Prostate gland (tissue), 2 donors: ENCODE measurements at places on chromosomes 7 and 10. TPM values are rescaled to one million over a fixed set of nuclear protein-coding genes. Genes with fewer than 3 reads are reported as not detected.

DNA sequence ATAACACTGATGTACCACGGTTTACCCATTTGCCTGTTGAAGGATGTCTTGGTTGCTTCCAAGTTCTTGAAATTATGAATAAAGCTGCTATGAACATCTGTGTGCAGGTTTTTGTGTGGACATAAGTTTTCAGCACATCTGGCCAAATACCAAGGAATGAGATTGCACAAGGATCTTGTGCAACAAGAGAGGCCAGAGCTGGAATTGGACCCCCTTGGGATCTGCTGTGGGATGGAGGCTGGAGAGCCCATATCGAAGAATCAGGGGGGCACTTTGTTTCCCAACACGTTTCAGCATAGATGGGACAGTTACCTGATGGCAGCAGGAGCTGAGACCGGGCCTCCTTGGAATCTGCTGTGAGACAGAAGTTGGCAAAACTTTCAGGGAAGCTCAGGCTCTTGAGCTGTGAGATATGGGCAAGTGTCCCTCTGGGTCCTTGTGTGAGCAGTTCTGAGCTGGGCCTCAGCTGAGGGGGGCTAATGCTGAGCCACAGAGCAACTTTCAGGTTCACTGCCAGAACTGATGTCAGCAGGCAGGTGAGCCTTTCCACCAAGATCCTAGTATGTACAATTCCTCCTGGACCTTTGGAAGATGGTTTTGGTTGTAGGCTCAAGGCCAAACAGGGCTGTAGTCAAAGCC lies 115.2 kb upstream of the RAB18 start:
- H3K27me3 ChIP-seq, result no peaks in the 10 kb centered on the region
- no peaks in the 10 kb centered on the region for H3K36me3 ChIP-seq
- DNase-seq, result no peak
- H3K4me1 ChIP-seq, result no peaks in the 10 kb centered on the region

DNA sequence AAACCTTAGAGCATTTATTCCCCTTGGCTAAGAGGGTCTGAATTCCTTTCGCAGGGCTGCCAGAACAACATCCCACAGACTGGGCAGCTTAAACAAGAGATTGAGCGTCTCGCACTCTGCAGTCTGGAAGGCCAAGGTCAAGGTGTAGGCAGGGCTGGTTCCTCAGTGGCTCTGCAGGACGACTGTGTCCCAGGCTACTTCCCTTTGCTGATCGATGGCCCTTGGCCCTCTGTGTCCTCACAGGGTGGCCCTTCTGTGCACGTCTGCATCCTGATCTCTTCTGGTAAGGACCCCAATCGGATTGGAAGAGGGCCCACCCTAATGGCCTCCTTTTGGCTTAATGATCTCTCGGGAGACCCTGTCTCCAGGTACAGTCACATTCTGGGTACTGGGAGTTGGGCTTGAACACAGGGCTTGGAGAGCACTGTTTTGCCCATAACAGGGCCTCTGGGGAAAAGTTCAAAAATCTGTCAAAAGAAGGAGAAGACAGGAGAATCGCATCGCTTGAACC lies 35.1 kb upstream of the DNAJB6 start:
- no peak for DNase-seq
- H3K27me3 ChIP-seq, result no peaks in the 10 kb centered on the region
- no peak overlapping the region for H3K27ac ChIP-seq
- H3K4me1 ChIP-seq, result no peaks in the 10 kb centered on the region

- no peaks in the 10 kb centered on the region for H3K4me1 ChIP-seq
- H3K27ac ChIP-seq, result peak overlapping the region; percentile 12
- no peaks in the 10 kb centered on the region for H3K27me3 ChIP-seq
- H3K36me3 ChIP-seq, result no peaks in the 10 kb centered on the region
- peak overlapping the region; percentile 21 for H3K4me3 ChIP-seq
- DNase-seq, result peak; percentile 61
These were observed 66.7 kb downstream of the ST7 start for GRCh38 chr7:117019786-117020590.

GRCh38 chr7:84908196-84908793 lies 278.6 kb downstream of the SEMA3D start:
- no peaks in the 10 kb centered on the region for H3K4me1 ChIP-seq
- no peak overlapping the region for H3K4me3 ChIP-seq
- H3K27ac ChIP-seq, result no peak overlapping the region
- H3K27me3 ChIP-seq, result no peaks in the 10 kb centered on the region
- DNase-seq, result no peak

DNA sequence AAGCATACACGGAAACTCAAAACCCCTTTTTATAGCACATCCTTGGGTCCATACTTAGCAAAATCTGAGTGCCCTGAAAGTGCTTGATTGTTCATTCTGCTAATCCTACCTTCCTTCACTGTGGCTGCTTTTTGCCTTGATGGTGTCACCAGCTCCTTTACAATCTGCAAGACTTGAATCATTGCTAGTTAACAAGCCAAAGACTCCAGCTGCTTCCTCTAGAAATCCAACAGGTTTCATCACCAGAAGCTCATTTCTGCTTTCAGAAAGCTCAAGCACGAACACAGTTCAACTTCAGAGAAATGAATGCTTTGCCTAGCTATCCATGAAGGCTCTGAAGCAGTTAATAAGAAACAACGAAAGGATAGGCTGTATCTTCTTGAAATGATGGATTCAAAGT lies 38.0 kb downstream of the USP6NL start:
- H3K27me3 ChIP-seq, result no peaks in the 10 kb centered on the region
- H3K4me3 ChIP-seq, result no peak overlapping the region
- no peaks in the 10 kb centered on the region for H3K36me3 ChIP-seq
- H3K27ac ChIP-seq, result no peak overlapping the region
- DNase-seq, result no peak
- no peaks in the 10 kb centered on the region for H3K4me1 ChIP-seq

DNA sequence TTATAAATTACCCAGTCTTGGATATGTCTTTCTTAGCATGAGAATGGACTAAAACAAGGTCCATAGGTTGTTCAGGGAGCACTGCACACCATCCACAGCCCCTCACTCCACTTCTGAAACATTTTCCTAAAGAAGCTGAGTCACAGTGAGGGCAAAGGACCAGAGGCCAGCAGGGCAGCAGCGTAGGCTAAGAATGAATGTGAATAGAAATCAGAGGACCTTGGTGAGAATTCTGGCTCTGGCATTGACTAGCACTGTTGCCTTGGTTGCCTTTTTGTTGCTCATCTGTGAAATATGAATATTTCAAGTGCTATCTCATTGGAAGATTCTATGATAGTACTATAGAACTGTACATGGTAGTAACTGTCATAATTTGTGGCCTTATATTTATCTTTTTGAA lies 41.7 kb upstream of the TOMM7 start:
- no peak for DNase-seq
- H3K4me3 ChIP-seq, result no peak overlapping the region
- no peak overlapping the region for H3K27ac ChIP-seq
- H3K36me3 ChIP-seq, result no peaks in the 10 kb centered on the region
- no peaks in the 10 kb centered on the region for H3K4me1 ChIP-seq
- H3K27me3 ChIP-seq, result no peaks in the 10 kb centered on the region

DNA sequence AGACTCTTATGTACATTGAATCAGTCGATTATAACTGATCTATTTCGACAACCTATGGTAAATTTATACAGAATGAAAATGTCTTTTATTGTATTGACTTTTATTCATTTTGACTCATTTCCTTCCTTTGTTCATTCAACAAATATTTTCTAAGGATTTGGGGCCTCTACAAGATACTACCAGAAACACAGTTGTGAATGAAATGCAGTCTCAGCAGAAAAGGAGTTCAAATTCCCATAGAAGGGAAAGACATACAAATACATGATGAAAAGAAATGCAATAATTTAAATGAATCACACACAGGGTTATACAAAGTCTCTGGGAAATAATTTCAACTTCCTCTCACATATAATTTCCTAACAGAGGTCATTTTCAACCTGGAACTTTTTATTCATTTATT lies 134.0 kb upstream of the SEMA3A start:
- H3K4me1 ChIP-seq, result no peaks in the 10 kb centered on the region
- H3K36me3 ChIP-seq, result no peaks in the 10 kb centered on the region
- no peak for DNase-seq

- H3K27ac ChIP-seq, result no peak overlapping the region
- no peaks in the 10 kb centered on the region for H3K4me1 ChIP-seq
These were observed 20.8 kb upstream of the PAX2 start for GRCh38 chr10:100724531-100725027.

- H3K36me3 ChIP-seq, result no peaks in the 10 kb centered on the region
- H3K27me3 ChIP-seq, result no peaks in the 10 kb centered on the region
- no peaks in the 10 kb centered on the region for H3K4me1 ChIP-seq
- no peak overlapping the region for H3K4me3 ChIP-seq
- no peak overlapping the region for H3K27ac ChIP-seq
- no peak for DNase-seq
These were observed 5.1 kb downstream of the RASGEF1A start for GRCh38 chr10:43261578-43262396.

DNA sequence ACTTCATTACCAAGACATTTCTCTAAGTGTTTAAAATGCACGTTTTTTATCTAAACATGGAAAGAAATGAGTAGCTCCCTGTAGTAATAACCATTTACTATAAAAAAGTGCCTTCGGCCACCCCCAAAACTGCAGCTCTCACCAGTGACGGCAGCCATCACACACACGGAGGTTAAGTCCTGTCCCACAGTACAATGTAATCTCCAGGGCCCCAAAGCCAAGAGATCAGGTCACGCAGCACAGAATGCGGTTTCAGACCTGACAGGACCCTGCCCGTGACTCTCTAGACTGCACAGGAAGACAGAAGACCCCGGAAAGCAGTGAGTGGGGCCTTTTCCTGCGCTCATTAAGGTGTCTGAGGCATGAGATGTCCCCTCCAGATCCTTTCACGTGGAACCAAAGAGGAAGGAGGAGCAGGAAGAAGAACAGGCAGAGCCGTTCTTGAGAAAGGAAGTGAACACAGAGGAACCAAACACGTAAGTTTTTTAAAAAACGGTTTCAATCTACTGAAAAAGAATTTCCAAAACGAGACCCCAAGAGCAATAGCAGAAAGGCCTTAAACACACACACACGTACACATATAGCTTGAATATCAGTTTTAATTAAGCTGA lies 125.7 kb downstream of the ZMYND11 start:
- no peaks in the 10 kb centered on the region for H3K4me1 ChIP-seq
- no peaks in the 10 kb centered on the region for H3K36me3 ChIP-seq
- no peaks in the 10 kb centered on the region for H3K27me3 ChIP-seq
- H3K4me3 ChIP-seq, result no peak overlapping the region
- no peak overlapping the region for H3K27ac ChIP-seq
- DNase-seq, result no peak

- no peaks in the 10 kb centered on the region for H3K27me3 ChIP-seq
- no peak overlapping the region for H3K27ac ChIP-seq
- no peaks in the 10 kb centered on the region for H3K36me3 ChIP-seq
These were observed 28.6 kb upstream of the IL15RA start for GRCh38 chr10:6005856-6006395.

- H3K36me3 ChIP-seq, result no peaks in the 10 kb centered on the region
- no peaks in the 10 kb centered on the region for H3K27me3 ChIP-seq
- peaks cover 7% of the 10 kb centered on the region for H3K4me1 ChIP-seq
- no peak for DNase-seq
- H3K4me3 ChIP-seq, result no peak overlapping the region
These were observed 98.2 kb downstream of the BTRC start for GRCh38 chr10:101452176-101452575.

DNA sequence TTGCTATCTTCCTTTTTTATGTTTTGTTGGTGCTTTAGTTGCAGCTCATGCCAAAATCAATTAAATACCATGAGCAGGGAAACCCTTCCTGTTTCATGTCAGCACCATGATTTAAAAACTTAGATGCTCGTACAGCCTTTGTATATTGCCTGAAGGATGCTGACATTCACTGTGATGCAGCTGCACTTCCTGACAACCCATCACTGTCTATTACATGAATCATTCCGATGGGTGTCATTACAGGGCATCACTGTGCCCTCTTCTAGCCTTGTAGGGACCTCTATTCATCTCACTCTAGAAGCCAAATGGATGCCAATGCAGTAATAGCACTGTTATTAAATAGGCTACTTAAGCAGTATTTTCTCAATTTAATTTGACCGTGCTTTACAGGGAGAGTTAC lies 18.3 kb upstream of the ITGB1 start:
- no peak overlapping the region for H3K27ac ChIP-seq
- H3K27me3 ChIP-seq, result no peaks in the 10 kb centered on the region
- no peaks in the 10 kb centered on the region for H3K4me1 ChIP-seq
- no peak overlapping the region for H3K4me3 ChIP-seq
- no peaks in the 10 kb centered on the region for H3K36me3 ChIP-seq
- no peak for DNase-seq

DNA sequence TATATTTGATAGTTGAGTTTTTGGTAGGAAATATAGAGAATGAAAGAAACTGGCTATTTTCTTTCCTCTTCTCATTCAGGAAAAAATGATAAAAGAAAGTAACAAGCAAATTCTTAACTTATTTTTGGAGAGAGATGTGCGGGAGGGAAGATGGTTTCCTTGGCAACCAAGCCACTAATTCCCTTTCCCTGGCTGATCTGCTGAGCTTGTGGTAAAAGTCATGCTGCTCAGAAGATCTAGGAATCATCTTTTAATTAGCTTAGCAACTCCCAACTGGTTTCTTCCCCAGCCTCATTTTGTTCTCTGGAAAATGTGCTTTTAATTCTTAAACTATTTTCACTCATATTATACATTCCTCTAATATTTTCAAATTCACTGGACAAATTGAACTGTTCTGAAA lies 11.8 kb downstream of the UROS start:
- no peaks in the 10 kb centered on the region for H3K36me3 ChIP-seq
- no peak overlapping the region for H3K27ac ChIP-seq
- H3K27me3 ChIP-seq, result no peaks in the 10 kb centered on the region
- no peak overlapping the region for H3K4me3 ChIP-seq
- no peaks in the 10 kb centered on the region for H3K4me1 ChIP-seq

- peak; percentile 56 for DNase-seq
- no peaks in the 10 kb centered on the region for H3K36me3 ChIP-seq
- H3K4me3 ChIP-seq, result peak overlapping the region; percentile 80
- no peaks in the 10 kb centered on the region for H3K4me1 ChIP-seq
- no peaks in the 10 kb centered on the region for H3K27me3 ChIP-seq
These were observed 644 bp downstream of the SORBS1 start for GRCh38 chr10:95560278-95561176.

The WDFY4 gene
- total RNA-seq, result 0.59 TPM

The LIPF gene
- total RNA-seq, result not detected

The CAV1 gene
- total RNA-seq, result 54.0 TPM

The VIPR2 gene
- total RNA-seq, result 13.5 TPM

The RAPGEF5 gene
- total RNA-seq, result 29.8 TPM

The FZD8 gene
- total RNA-seq, result 14.2 TPM

The COL13A1 gene
- 2.1 TPM for total RNA-seq

The SMO gene
- 23.2 TPM for total RNA-seq

The IFIT1B gene
- not detected for total RNA-seq
